ENCODE measurements at places on chromosomes 12 and 14.
A peak's percentile ranks its signal among the peaks of the same experiment; 100 is the strongest.

- DNase-seq = peak; percentile 84
Observed at GRCh38 chr14:77027538-77028383, 747 bp downstream of the IRF2BPL start.

- peak; percentile 46 for DNase-seq
Observed at GRCh38 chr12:44876544-44877410, 662 bp upstream of the NELL2 start.

- no peak for DNase-seq
Observed at GRCh38 chr12:565161-565560, 98.1 kb downstream of the NINJ2 start.

DNA sequence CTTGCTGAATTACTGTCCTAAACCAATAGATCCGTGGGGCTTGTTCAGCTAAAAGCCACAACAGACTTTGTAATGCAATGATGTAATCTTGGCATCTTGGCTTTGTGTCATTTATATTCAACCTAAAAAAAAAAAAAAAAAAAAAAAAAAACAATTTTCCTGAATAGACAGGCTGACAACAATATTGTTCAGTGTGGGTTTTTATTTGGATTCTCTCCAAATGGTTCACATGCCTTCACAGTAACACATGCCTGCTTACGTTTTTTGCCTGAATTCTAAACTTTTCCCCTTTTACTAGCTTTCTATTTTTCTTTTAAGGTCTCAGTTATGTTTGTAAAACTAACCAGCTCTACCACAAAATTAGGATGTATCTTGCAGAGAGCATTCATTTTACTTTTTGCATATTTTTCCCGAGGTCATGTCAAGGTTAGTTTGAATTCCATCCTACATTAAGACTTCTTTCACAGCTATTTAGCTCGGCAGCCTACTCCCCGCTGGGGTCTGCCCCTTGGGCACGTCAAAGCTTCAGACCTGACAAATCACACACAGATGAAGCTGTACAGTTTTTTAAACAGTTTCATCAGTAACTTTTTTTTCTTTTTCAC is 213.7 kb upstream of the NPAS3 start:
- no peak for DNase-seq

- DNase-seq = no peak
Observed at GRCh38 chr14:99199846-99200653, 71.9 kb downstream of the BCL11B start.

GRCh38 chr12:10779103-10779502 is 23.3 kb downstream of the TAS2R7 start:
- no peak for DNase-seq

DNA sequence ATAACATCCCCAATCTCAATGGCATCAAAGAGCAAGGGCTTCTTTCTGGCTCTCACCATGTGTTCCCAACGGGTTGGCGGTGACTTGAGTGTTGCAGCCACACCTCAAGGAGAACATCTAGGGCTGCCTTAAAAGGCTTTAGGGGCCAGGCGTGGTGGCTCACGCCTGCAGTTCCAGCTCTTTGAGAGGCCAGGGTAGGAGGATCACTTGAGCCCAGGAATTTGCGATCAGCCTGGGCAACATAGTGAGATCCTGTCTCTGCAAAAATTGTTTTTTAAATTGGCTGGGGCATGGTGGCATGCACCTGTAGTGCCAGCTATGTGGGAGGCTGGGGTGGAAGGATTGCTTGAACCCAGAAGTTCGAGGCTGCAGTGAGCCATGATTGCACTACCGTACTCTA is 14.9 kb downstream of the RFLNA start:
- no peak for DNase-seq

DNA sequence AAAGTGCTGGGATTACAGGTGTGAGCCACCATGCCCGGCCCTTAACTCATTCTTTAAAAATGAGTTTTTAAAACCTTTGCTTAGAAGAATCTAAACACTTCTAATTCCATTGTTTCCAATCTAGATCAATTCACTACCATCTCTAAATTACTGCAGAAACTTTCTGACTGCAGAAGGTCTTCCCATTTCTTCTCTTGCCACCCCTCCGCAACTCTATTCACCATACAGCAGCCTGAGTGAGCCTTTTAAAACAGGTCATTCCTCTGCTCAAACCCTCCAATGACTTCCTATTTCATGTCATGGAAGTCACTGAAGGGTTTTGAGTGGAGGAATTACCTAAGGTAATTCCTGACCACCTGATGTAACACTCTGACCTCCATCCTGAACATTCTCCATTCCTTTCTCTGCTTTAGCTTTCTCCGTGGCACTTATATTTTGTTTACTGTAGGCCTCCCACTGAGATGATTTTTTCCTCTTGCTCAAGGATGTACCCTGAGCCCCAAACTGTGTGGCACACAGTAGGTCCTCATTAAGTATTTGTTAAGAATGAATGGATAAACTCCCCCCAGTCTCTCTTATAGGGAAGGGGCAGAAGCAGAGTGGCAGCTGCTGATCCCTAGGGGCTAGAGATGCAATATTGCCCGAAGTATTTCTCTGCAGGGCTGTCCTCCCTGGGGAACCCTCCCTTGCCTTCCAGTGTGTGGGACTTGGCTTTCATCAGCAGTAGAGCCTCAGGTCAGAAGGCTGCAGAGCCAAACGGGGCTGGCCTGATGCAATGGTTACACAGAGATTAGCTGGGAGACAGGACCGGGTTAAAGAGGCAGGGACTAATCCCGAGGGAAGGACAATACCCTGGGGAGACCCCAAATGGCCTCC is 1.2 kb downstream of the DDIT3 start:
- DNase-seq = no peak

DNA sequence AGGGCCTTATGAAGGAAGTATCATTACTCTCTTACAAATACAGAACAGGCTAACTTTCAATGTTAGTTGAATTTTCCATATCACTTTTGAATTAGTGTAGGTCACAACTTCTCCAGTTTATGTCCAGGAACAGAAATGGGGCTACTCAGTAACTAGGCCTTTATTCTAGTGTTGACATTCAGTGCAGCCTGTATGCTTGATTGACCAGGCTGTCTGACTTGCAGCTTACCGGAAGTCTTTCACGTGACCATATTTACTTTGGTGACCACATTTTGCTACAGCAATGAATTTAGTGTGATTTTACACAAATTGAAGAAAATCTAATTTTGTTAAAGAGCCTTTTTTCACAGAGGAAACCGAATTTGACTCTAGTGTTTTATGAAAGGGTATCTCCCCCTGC is 12.4 kb downstream of the MTERF2 start:
- no peak for DNase-seq

- no peak for DNase-seq
Observed at GRCh38 chr12:122406701-122407164, 15.7 kb downstream of the CLIP1 start.

DNA sequence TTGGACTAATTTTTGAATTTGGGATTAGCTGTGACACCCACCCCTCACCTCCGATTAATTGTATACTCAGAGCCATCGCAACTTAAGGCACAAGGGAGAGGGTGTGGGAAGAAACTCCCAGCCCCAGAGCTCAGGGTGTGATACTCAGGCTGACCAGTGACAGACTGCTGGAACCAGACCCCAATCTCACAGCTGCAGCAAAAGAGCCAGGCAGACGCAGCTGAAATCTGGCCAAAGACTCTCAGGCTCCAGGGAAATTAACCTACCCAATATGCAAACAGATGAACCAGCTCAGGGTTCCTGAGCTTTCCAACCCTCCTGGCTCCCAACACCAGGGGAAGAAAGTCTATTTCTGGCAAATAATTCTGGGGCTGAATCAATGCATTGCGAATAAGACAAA is 30.5 kb downstream of the ANAPC7 start:
- no peak for DNase-seq

GRCh38 chr12:6779708-6780432 is 7.5 kb downstream of the LAG3 start:
- no peak for DNase-seq

DNA sequence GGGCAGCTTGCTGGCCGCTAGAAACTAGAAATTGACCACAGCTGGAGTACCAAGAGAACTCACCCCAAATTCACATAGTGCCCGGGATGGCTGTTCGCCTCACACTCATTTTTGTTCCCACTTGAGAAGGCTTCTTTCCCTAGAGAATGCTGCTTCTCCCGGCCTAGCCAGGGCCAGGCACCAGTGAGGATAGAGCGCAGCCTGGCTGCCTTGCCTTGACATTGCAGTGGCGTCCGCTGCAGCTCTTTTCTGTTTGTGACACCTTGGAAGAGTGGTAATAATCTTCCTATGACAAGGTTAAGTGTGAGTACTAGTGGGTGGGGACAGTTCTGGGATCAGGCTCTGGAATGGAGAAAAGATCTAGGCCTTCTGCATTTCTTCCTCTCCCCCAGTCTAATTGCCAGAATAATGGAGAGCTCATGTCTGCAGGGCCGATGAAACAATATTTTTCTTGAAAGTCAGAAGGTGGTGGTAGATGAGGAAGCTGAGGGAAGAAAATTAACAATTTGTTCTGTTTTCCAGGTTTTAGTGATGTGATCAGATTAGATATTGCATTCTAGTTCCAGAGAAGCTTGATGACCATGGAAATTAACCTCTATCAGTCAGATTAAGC is 3.7 kb downstream of the TMEM253 start:
- DNase-seq = peak; percentile 71

GRCh38 chr14:70108419-70108818 is 80.3 kb downstream of the SLC8A3 start:
- no peak for DNase-seq

DNA sequence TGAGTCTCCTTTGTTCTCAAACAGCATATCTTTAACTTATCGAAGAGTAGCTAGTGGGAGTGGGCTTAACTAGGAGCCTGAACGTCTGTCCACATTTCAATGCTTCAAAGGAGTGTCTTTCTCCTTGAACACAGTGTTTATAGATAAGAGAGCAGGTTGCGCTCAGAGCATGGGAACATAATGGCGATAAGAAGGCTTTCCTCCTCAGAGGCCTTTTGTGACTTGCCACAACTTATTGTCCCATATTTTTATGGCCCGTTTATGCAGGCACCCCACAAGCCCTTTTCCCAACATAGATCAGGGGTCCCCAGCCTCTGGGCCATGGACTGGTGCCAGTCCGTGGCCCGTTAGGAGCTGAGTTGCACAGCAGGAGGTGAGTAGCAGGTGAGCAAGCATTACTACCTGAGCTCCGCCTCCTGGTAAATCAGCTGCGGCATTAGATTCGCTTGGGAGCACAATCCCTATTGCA is 2.6 kb upstream of the DDX47 start:
- no peak for DNase-seq

GRCh38 chr12:75505706-75506312 is 5.6 kb downstream of the KRR1 start:
- peak; percentile 73 for DNase-seq

GRCh38 chr12:101634724-101635123 is 40.0 kb downstream of the MYBPC1 start:
- DNase-seq = peak; percentile 55

DNA sequence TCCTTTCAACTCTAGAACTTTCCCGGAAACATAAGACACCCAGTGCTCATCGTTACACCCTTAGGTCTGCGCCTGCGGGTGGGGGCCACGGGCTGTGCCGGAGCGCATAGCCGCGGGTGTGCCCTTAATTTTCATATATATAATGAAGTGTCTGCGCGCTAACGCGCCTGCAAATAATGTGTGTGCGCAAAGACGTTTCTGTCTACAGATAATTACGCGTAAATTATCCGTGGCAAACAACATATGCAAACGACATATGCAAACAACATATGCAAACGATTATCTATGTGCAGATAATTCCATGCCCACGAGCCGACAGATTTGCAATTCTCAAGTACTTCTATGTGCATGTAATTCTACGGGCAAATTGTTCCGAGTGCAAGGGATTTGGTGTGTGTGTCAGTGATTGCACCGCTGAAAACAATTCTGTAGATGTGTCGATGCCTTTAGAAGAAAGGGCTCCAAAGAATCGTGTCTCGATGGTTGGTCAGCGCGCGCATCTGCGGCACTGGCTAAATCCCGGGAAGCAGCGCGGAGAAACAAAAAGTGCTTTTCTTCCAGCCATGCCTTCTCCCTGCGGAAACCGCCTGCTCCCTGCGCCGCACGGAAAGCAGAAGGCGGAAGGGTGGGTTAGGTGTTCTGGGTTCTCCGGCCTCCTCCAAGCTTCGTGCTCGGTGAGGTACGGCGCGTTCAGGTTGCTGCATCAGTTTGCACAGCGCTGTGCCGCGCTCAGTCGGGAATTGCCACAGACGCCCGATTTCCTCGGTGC is 34.5 kb upstream of the TBX5 start:
- DNase-seq = no peak

Data from common myeloid progenitor, CD34-positive (primary cell).